ENCODE measurements at places on chromosomes 6 and 20. TPM values are rescaled to one million over a fixed set of nuclear protein-coding genes. Genes with fewer than 3 reads are reported as not detected.

DNA sequence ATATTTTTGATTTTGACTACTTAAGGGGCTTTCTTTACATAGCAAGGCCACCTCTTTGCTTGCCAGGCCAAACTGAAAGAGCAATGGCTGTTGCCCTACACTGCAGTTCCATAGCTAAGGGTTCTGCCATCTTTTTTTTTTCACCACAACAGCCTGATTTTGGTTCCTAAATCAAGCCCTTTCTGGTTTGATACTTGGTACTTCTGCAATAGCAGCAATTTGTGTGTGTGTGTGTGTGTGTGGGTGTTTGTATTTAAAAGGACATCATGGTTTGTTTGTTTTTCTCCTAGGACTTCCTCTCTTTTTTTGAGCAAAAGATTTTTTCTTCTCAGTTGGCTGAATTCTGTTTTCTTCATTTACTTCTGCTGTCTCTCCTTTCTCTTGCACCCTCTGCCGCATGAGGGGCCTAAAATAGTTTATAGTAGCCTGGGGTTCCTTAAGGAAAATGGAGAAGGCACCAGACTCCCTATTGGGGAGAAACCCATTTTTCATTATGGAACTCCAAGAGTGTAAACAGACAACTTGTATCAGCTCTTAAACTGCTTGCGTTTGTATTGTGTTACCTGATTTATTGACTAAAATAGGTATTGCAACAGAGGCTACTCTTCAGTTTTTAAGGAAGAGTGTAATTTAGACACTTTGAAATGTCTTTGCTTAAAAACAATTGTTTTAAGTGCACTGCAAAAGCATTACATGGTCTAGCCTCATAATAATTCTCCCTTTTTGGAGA lies 12.2 kb upstream of the GCLC start:
- peaks cover 3% of the 10 kb centered on the region for H3K36me3 ChIP-seq
- H3K27ac ChIP-seq: no peak overlapping the region
- DNase-seq: no peak
- H3K4me1 ChIP-seq: no peaks in the 10 kb centered on the region
- H3K27me3 ChIP-seq: no peaks in the 10 kb centered on the region
- no peak overlapping the region for H3K4me3 ChIP-seq

- H3K4me1 ChIP-seq: peaks cover 28% of the 10 kb centered on the region
- DNase-seq: no peak
- no peak overlapping the region for H3K4me3 ChIP-seq
- H3K27ac ChIP-seq: no peak overlapping the region
- no peaks in the 10 kb centered on the region for H3K36me3 ChIP-seq
Observed at GRCh38 chr6:105759015-105759414, 327.1 kb upstream of the PRDM1 start.

DNA sequence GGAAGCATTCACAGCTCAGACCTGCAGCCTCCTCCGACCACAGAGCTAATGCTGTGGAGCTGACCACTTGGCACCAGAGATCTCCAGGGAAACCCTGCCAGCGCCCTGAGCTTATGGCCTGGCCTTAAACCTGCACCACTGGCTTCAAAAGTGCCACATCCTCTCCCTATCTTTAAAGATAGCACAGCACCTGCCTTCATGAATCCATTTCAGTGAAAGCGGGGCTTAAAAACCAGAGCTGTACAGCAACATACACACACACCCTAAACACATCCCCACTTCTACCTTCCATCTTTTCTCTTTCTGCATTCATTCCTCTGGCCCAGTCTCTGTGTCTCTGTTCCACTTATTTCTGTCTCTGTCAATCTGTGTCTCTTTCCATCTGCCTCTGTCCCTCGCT lies 59.8 kb upstream of the CCDC167 start:
- H3K36me3 ChIP-seq: no peaks in the 10 kb centered on the region
- no peak overlapping the region for H3K27ac ChIP-seq
- no peak for DNase-seq
- H3K4me1 ChIP-seq: peaks cover 18% of the 10 kb centered on the region
- H3K27me3 ChIP-seq: no peaks in the 10 kb centered on the region

GRCh38 chr6:86937219-86938079 lies at the start of gene HTR1E:
Gene HTR1E (plus strand): TSS chr6:86937528. CDS start chr6:87015335, 77,807 bp downstream.
- H3K4me3 ChIP-seq: no peak within 1 kb of the TSS
- no peaks in the 10 kb centered on the region for H3K4me1 ChIP-seq
- H3K27me3 ChIP-seq: peaks cover 25% of the 10 kb centered on the region
- DNase-seq: peak; percentile 21
- H3K36me3 ChIP-seq: no peaks in the 10 kb centered on the region
- H3K27ac ChIP-seq: no peak within 1 kb of the TSS

DNA sequence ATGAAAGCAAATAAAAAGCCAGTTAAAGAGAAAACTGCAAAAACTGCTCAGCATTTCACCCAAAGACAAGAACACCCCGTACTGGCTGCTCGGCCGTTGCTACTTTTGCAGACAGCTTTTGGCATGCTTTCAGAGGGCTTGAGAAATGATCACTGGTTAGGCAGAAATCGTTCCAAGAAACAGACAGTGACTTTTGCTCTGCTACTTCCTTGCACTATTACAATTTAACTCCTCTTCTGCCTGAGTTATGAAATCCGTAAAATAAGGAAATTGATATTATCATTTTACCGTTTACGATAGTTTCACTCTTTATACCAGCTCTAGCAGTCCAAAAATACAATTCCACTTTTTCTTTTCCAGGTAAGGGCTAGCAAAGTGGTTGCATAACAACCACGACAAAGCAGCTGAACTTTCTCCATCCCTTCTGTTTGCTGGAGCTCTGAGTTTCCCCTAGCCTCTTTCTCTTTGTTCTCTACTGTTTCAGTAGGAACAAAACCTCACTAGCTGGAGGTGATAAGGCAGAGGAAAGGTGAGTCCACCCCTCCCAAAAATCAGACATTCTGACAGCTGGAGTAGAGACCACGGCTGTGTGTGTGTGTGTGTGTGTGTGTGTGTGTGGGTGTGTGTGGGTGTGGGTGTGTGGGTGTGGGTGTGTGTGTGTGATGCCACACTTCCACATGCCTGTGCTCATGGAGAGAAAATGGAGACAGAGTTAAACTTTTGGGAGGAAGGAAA lies 191.8 kb upstream of the RREB1 start:
- H3K36me3 ChIP-seq: no peaks in the 10 kb centered on the region
- H3K4me3 ChIP-seq: no peak overlapping the region
- peaks cover 34% of the 10 kb centered on the region for H3K27me3 ChIP-seq
- peaks cover 17% of the 10 kb centered on the region for H3K4me1 ChIP-seq
- DNase-seq: no peak
- H3K27ac ChIP-seq: no peak overlapping the region

DNA sequence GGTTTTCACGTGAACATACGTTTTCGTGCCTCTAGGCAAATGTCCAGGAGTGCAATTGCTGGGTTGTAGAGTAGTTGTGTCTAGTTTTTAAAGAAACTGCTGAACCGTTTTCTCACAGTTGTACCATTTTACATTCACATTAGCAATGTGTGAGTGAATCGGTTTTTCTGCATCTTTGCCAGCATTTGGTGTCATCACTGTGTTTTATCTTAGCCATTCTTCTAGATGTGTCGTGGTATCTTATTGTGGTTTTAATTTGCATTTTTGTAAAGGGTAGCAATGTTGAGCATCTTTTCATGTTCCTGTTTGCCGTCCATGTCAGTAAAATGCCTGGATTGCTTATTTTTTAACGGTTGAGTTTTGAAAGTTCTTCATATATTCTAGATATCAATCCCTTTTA lies 10.2 kb downstream of the DOK5 start:
- no peak overlapping the region for H3K27ac ChIP-seq
- DNase-seq: no peak
- H3K36me3 ChIP-seq: no peaks in the 10 kb centered on the region
- no peaks in the 10 kb centered on the region for H3K4me1 ChIP-seq
- H3K27me3 ChIP-seq: peaks cover 8% of the 10 kb centered on the region
- no peak overlapping the region for H3K4me3 ChIP-seq

GRCh38 chr6:90701146-90701781 lies 114.4 kb upstream of the MAP3K7 start:
- no peak overlapping the region for H3K27ac ChIP-seq
- H3K4me1 ChIP-seq: peaks cover 5% of the 10 kb centered on the region
- DNase-seq: no peak
- peaks cover 4% of the 10 kb centered on the region for H3K27me3 ChIP-seq

DNA sequence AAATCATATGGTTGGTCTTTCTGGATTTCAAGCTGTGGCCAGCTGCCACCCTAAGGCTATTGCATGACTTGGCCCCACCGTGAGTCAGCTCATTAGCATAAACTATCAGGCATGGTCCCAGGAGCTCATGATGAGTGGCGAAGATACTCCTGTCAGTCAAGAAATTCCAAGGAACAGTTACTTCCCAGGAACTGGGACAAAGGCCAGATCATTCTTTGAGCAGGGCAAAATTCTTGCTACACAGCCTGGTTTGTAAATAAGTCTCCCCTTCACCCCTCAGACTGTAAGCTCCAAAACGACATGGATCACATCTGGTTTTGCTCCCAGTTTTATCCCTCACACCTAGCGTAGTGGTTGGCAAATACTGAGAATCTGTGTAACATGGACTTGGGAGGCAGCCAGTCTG lies 33.0 kb upstream of the KIAA1586 start:
- no peak for DNase-seq
- H3K27ac ChIP-seq: no peak overlapping the region
- H3K4me3 ChIP-seq: no peak overlapping the region
- no peaks in the 10 kb centered on the region for H3K36me3 ChIP-seq
- H3K4me1 ChIP-seq: no peaks in the 10 kb centered on the region

DNA sequence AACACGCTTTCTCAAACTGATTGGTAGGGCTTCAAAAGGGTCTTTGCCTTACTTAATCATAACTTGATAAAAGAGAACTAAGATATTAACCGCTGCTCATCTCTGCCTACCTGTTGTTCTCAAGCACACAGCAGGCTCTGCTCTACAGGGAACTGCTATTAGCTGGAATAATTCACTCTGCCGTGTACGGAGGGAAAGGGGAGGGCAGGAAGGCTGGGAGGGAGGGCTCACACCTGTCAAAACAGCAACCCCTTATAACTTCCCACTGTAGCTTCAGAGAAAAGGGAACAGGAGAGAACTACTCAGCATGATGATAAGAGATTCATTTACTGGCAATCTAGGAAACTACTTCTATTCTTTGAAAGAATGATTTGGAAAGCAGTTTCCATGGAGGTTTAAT lies 75.1 kb downstream of the ZMYND8 start:
- H3K27me3 ChIP-seq: no peaks in the 10 kb centered on the region
- DNase-seq: no peak
- H3K36me3 ChIP-seq: peaks cover 40% of the 10 kb centered on the region
- H3K4me3 ChIP-seq: no peak overlapping the region
- H3K4me1 ChIP-seq: peaks cover 5% of the 10 kb centered on the region

- no peak overlapping the region for H3K27ac ChIP-seq
- H3K27me3 ChIP-seq: peaks cover 64% of the 10 kb centered on the region
- DNase-seq: no peak
- peaks cover 18% of the 10 kb centered on the region for H3K4me1 ChIP-seq
- H3K36me3 ChIP-seq: no peaks in the 10 kb centered on the region
Observed at GRCh38 chr6:10426781-10427279, 12.0 kb upstream of the TFAP2A start.

- H3K27me3 ChIP-seq: no peaks in the 10 kb centered on the region
- no peak overlapping the region for H3K27ac ChIP-seq
- H3K4me3 ChIP-seq: no peak overlapping the region
- H3K4me1 ChIP-seq: no peaks in the 10 kb centered on the region
Observed at GRCh38 chr6:103011605-103012004, 1618.1 kb downstream of the GRIK2 start.

DNA sequence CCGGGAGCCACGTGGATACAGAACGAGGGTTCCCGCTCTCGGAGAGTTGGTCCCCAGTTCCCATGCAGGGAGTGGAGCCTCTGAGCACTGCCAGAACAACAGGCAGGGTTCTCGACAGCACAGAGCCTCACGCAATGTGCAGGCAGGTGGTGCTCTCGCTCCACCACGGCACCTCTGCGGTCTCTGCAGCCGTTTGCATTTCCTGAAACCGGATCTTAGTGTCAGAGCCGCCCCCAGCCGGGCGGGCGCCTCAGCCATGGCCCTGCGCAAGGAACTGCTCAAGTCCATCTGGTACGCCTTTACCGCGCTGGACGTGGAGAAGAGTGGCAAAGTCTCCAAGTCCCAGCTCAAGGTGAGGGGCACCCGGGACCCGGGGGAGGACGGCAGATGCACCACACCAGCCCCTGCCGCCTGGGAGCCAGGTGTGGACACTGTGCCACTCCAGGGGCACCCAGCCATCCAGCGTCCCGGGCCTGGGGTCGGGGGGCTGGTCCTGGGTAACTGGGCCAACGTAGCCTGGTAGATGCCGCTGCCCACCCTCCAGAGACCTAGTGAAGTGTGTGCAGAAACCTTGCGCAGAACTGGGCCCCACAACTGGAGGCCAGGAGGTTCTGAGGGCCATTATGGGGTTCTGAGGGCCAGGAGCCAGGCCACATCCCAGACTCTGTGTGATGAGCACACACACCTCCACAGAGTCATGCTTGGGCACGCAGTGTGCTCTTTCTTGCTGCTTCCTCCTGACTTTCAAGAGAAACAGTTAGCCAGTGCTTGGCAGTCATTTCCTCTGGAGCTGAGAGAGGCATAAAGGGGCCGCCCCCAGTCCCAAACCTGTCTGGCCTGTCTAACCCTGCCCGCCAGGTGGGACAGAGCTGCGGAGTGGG lies at the start of gene DEF6:
Gene DEF6, plus strand, starts transcription at position 218 of the 881 bp plus-strand sequence. Its CDS starts 39 bp downstream, at position 257.
- no peaks in the 10 kb centered on the region for H3K27me3 ChIP-seq
- peaks cover 15% of the 10 kb centered on the region for H3K36me3 ChIP-seq
- peaks cover 45% of the 10 kb centered on the region for H3K4me1 ChIP-seq
- peak; percentile 95 for DNase-seq

DNA sequence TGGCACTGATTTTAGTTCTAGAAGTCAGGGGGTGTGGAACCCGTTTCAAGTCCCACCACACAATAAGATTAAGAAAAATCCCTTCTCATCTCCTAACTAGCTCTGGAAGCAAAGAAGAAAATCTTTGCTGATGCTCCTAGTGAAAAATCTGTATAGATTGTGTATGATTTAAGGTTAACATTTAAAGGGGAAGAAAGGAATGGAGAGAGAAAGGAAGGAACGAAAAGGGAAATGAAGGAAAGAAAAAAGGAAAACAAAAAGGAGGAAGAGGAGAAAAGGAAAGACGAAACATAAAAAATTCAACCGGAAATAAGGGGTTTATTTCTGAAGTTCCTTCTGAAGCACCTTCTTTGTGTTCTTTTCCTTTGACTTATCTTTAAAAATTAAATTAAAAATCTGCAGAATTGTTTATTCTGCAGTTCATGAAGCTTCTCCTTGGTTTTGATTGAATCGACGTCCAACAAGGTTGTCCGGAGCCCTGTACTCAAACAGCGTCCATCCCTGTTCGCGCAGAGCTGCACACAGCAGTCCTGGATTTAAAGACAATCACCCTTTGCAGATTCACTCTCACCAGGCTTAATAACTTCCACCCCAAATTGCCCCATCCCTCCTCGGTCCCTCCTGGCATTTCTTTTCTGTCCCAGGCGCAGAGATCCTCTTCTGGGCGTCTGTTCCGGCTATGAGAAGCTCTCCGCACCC lies 1.6 kb upstream of the TFAP2B start:
- H3K4me1 ChIP-seq: peaks cover 15% of the 10 kb centered on the region
- H3K4me3 ChIP-seq: no peak overlapping the region
- no peak overlapping the region for H3K27ac ChIP-seq
- H3K27me3 ChIP-seq: peaks cover 65% of the 10 kb centered on the region
- H3K36me3 ChIP-seq: no peaks in the 10 kb centered on the region

Gene DCBLD1
- 4.4 TPM for total RNA-seq

Gene ZSCAN31
- 0.77 TPM for total RNA-seq

Gene BNIP5
- total RNA-seq: not detected

Gene INSM1
- total RNA-seq: 6.7 TPM

Gene HCRTR2
- not detected for total RNA-seq
